ENCODE measurements at places on chromosomes 6 and 20.

DNA sequence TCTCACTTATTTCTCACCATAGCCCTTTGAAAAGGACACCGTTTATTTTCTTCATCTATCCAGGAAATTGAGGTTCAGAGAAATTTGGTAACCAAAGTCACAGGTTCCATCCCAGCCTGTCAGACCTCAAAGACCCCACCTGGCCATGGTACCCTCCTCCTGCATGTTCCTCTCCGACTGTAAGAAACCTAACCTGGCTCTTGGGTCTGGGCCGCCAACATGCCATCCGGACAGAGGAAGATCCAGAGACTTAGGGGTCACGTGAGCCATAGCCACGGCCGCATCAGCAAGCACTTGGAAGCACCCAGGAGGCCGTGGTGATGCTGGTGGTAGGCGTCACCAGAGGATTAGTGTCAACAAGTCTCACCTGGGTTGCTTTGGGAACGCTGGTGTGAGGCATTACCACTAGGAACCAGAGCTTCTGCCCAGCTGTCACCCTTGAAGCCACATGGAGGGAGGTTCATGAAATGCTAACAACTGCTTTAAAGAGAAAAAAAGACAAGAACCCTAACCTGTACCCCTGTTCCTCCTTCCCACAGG is 177.1 kb downstream of the EYA2 start:
- DNase-seq = no peak

GRCh38 chr6:90295854-90296340 is 746 bp downstream of the BACH2 start:
- peak; percentile 74 for DNase-seq

- DNase-seq = no peak
These were observed 112.2 kb upstream of the ADTRP start for GRCh38 chr6:11890849-11891248.

GRCh38 chr20:10637031-10637559 is 36.7 kb downstream of the JAG1 start:
- no peak for DNase-seq

DNA sequence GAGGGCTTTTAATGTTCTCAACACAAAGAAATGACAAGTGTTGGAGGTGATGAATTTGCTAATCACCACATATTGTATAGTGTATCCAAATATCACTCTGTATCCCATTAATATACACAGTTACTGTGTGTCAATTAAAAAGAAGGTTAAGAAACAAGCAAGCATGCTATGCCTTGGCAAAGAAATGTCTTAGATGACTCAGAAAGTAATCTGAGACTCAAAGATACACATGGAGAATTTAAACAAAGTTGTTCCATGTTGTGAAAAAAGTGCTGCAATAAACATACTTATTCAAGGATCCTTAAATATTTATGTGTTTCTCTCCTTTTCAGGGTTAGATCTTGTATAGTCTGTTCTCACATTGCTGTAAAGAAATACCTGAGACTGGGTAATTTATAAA is 300.9 kb downstream of the DHX35 start:
- DNase-seq = no peak

- DNase-seq = no peak
These were observed 625.9 kb upstream of the FLRT3 start for GRCh38 chr20:14963262-14963663.

DNA sequence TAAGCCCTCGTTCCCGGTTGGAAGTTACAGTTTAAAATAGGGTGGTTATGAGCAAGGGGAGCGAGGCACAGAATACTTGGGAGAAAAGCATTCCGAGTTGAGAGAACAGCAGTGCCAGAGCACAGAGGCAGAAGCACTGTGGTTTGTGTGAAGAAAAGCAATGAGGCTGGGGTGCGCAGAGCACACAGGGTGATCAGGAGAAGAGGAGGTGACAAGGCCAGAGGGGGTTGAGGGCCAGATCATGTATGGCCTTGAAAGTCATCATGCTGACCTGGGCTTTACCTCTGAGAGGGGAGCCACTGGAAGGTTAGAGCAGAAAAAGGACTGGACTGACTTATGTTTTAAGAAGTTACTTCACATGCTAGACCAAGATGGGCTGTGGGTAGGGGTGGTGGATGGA is 3.5 kb upstream of the BTN3A2 start:
- no peak for DNase-seq

- DNase-seq = no peak
These were observed 16.1 kb upstream of the SERINC3 start for GRCh38 chr20:44537993-44538392.

DNA sequence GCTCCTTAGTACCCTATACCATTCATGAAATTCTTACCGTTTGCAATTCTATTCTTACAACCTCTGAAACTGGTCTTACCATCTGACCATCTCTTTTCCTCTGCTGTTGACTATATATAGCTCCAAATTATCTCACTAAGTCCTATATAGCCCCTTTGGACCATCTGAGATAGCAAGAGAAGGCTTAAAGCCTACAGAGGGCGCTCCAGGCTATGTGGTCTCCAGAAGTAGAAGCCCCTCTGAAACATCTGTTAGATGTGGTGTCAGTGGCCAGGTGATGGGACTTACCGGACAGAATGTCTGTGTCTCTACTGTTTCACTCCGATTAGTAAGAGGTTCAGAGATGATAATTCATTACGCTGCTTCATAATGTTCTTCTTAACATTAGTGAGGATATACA is 140.7 kb upstream of the BMP2 start:
- no peak for DNase-seq

- DNase-seq = no peak
These were observed 774.5 kb downstream of the EYS start for GRCh38 chr6:64932486-64932885.
